ENCODE measurements at places on chromosomes 2 and 18. TPM values are rescaled to one million over a fixed set of nuclear protein-coding genes. Genes with fewer than 3 reads are reported as not detected.

DNA sequence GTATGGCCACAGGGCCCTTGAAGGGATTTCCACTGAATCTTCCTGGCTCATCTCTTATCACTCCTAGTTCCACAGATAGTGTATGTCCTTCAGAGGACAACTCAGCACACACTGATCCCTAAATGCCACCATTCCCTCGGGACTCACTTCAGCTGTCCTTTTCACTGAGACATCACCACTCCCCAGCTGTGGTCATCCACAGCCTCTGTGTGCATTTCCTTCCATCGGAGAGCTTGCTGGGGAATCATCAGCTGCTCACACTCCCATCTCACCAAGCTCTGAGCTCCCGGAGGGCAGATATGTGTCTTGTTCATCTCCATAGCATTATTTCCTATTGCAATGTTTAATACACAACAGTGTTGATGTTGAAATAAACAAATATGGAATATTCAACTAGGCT lies 759.5 kb downstream of the RNF144A start:
- no peak for DNase-seq

Gene NCKAP5
- total RNA-seq: not detected

Gene CD226
- total RNA-seq: 102 TPM

Gene G6PC2
- total RNA-seq: not detected

- no peak for DNase-seq
Observed at GRCh38 chr2:174282441-174282840, 34.1 kb upstream of the OLA1 start.

Gene C2orf15
- total RNA-seq: 0.35 TPM

Gene AP1S3
- total RNA-seq: 6.4 TPM

GRCh38 chr2:236781933-236782816 lies 212.6 kb downstream of the ACKR3 start:
- no peak for DNase-seq

GRCh38 chr2:166179201-166179600 lies 51.4 kb upstream of the SCN1A start:
- no peak for DNase-seq

- DNase-seq: no peak
Observed at GRCh38 chr2:64737547-64737946, 83.8 kb upstream of the SERTAD2 start.

Gene IMP4
- 57.7 TPM for total RNA-seq

DNA sequence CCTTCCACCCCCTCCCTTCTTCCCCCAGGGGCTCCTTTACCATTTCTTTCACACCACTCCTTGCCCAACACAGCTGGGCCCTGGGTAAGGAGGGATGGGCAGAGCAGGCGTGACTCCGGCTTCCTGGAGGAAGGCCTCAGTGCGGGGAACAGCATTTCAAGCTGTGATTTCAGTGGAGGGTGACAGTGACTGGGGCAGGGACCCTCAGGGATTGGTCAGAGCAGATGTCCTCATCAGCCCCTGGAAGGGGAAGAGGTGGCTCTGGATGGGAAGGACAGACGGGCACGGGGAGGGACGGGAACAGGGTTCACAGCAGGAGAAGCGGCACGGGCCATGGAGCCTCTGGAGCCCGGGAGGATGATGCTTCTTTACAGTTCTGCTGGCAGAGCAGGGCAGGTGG lies 130.8 kb upstream of the TWIST2 start:
- no peak for DNase-seq

Gene SDC1
- not detected for total RNA-seq

Gene BCL2
- total RNA-seq: 109 TPM

Gene PDIA6
- total RNA-seq: 161 TPM

Gene SPC25
- 34.2 TPM for total RNA-seq

- DNase-seq: peak; percentile 34
Observed at GRCh38 chr2:64203858-64204632, 59.8 kb upstream of the PELI1 start.

- DNase-seq: no peak
Observed at GRCh38 chr2:163370169-163370886, 365.5 kb downstream of the FIGN start.

Gene RANBP2
- 51.1 TPM for total RNA-seq

Gene GREB1L
- not detected for total RNA-seq

DNA sequence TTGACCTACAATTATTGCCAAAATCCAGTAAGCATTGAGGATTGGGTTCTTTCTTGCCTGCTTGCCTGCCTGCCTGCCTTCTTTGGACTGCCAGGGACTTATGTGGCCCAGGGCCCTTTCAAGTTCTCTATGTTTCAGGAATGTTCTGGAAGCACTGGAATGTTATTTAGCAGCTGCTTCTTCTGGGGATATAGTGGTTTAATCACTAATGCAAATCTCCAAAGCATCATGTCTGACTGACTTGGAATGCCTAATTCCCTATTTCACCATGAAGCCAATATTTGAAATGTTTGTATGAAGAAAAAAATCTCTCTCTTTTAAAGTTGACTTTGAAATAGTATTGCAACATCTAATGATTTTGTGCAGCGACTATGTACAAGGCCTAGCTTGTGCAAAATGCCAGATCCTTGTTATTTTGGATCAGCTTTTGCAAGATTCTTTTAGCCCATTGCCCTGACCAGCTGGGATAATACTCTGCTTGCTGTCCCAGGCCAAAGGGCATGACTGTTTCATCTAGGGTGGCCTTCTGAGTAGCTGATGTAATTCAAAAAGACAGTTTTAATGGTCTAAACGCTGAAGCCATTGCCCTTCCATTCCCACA lies 204.6 kb downstream of the RND3 start:
- no peak for DNase-seq

Gene PARD6G
- total RNA-seq: 0.20 TPM

Gene ASIC4
- total RNA-seq: not detected

- peak; percentile 55 for DNase-seq
Observed at GRCh38 chr2:230203110-230203676, 16.6 kb downstream of the SP110 start.

DNA sequence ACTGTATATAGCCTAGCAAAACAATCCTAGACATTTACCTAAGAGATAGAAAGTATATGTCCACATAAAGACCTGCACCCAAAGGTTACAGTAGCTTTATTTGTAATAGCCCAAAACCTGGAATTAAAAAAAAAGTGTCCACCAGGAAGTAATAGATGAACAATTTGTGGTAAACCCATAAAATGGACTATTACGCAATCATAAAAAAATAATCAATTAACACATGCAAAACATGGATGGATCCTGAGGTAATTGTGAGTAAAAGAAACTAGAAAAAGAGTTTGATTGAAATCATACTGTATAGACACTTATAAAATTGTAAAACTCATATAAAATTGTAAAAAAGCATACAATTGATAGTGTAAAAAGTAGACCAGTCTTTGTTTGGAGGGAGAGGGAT lies 673.0 kb upstream of the ZNF804A start:
- no peak for DNase-seq
